Sciatic nerve (tissue), 2 donors: ENCODE measurements at places on chromosomes 16 and 17.
A peak's percentile ranks its signal among the peaks of the same experiment; 100 is the strongest.

DNA sequence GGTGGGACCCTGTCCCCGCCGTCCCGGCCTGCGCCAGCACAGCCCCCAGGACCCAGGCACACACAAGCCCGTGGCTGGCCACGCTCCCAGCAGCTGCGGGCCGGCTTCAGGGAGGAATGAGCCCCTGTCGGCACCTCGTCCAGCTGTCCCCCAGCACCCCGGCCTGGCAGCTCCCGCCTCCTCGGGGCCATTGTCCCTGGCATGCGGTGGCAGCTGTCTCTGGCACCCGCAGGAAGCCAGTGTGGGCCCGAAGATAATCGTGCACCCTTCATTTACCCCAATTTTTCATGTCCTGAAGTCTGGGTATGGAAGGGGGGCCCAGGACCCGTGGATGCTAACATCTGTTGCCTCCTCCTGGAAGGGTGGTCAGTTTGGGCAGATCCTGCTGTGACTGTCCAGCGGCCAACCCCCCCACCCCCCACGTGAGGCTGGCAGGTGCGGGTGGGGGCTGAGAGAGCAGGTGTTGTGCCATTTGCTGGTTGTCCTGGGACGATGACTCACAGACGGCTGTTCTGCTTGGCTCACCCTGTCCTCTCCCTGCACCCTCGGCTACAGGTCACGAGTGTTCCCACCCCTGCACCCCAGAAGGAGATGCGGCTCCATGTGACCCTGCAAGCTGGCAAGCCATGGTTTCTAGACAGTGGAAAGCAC is 4.0 kb upstream of the LMF1 start:
- DNase-seq = no peak

DNA sequence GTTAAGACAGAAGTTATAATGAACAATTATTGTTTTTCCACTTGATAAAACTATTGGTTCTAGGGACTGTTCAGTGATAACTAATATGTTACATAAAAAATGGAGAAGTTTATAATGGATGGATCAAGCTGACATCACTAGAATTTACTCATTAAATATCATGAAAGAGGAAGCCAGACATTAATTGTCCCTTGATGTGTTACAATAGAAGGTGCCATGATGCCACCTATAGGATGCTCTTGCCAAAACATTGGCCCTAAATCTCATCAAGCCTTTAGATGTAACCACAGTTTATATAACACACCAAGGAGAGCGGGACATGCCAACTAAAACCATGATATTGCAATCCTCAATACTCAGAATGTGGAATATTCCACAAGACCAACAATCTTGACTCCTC is 147.9 kb upstream of the MON1B start:
- no peak for DNase-seq

DNA sequence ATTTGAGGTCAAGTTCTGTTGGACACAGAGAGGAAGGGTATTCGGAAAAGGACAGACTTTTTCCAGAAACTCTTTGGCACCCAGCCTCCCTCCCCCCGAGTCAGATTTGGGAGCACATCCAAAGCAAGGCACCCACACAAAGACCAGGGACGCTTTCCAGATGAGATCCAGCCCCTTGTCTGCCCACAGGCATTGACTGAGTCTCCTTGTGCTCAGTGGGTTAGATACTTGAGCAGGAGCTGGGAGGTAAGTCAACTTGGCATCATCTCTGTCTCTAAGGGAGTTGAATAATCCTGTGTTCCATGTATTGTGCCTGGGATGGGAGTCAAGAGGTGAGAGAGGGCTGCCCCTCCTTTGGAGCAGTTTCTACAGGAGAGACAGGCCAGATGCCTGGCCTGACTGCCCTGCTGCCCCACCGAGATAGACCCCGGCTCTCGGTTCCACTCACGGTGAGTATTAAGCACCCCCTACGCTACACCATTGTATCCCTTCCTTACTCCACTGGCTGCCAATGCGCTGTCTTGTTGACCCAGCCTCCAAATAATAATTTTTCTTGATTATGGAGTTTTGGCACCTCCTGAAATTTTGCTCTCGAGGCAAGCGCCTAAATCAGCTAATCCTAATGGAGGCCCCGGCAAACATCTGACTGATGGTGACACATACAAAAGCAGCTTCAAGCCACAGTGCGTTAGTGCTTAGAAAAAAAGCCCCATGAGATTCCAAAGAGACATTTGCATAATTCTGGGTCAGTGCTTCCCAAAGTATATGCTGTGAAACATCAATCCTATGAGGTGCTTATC is 29.6 kb upstream of the MAP3K14 start:
- peak; percentile 57 for DNase-seq

DNA sequence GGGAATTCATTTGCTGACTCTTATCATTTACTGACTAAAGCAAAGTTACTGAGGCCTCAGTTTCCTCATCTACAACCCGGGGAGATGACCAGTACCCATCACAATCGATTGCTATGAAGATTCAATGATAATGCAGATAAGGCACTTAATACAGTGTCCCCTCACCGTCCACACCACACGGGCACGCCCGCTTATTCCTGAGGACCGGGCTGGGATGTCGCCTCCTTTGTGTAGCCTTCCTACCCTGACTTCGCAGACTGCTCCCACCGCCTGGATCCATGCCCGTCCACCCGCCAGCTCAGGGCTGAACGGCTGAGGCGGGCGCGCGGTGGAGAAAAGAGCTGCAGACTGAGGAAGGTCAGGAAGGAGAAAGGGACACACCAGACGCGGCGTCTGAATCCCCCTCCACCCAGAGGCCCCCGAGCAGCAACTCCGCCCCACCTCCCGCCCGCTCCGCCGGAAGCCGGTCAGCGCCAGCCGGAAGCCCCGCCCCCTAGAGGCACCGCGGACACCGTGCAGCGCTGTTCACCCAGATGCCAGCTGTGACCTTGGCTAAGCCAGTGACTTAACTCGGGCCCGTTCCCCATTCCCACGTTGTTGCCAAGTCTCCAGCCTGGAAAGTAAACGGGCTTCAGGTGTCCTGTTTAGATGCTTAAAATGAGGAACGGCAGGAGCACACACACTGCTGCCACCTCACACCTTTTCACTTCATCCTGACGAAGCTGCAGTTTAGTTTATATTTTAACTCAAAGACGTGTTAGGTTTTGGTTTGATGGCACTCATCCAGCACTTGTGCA is at the start of gene KRABD2:
TSS of gene KRABD2 (minus strand) at position 434 of the 797 bp plus-strand sequence.
- peak; percentile 93 for DNase-seq

- no peak for DNase-seq
These were observed 60.4 kb downstream of the PIPOX start for GRCh38 chr17:29103341-29103740.

GRCh38 chr17:19309701-19310100 is 52.8 kb downstream of the B9D1 start:
- DNase-seq = no peak
